ENCODE measurements at places on chromosomes 5 and 9. TPM values are rescaled to one million over a fixed set of nuclear protein-coding genes. Genes with fewer than 3 reads are reported as not detected.

DNA sequence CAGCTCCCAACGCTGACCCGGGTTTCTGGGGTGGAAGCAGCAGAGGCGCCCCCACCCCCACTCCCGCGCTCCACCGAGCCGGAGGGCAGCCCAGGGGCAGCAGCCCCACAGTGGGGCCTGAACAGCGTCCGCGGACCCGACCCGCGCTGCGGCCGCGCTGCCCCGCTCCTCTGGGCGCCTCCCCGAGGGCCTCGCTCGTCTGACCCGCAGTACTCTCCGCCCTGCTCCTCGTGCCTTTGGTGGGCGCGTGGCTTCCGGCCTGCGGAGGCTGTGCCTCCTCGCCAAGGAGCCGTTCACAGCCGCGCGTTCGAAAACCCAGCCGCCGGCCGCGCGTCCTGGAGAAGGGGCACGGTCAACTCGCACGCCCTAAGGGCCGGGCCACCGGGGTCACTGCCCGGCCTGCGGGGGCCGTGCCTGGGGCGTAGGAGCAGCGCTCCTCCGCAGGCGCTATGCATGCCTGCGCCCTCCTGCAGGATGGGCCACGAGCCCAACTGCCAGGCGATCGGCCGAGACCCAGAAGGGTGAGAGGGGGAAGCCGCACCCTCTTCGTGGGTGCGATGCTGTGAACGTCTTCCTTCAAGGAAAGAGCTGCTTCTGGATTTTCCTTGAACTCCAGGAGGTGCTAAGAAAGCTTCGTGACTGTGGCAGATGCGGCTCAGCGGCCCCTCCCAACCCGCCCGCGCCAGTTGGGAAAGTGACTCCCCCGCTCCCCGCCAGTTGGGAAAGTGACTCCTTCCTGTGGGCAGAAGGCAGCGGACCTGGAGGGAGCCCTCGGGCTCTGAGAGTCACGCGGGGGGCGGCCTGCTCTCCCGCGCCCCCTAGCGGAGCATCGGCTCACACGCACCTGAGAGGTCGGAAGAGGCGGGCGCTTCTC lies 82.7 kb downstream of the HSD17B3 start:
- no peak overlapping the region for H3K4me3 ChIP-seq
- no peaks in the 10 kb centered on the region for H3K27me3 ChIP-seq
- no peak for DNase-seq
- no peaks in the 10 kb centered on the region for H3K36me3 ChIP-seq
- no peak overlapping the region for H3K27ac ChIP-seq

DNA sequence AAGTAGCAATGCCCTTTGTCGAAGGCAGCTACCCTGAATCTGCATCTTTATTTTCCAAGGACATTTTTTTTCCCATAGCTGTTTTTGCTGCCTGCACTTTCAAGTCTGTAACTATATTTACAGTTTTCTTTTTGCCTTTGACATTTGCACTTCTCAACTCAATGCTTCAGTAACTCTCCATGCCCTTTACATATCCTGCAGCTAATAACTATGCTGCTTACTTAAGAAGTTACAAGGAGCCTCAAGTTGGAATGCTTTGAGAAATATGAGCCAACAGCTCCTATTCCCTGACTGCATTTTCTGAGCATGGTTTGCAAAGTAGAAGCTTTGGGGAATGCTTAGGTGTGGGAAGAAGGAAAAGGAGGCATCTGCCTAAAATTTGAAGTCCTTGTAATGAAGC lies 194.8 kb upstream of the TRPC7 start:
- no peak overlapping the region for H3K27ac ChIP-seq
- H3K27me3 ChIP-seq: no peaks in the 10 kb centered on the region
- no peak overlapping the region for H3K4me3 ChIP-seq
- H3K4me1 ChIP-seq: no peaks in the 10 kb centered on the region

GRCh38 chr9:99222416-99223270 lies 561 bp downstream of the SEC61B start:
- H3K4me3 ChIP-seq: peak overlapping the region; percentile 89
- H3K4me1 ChIP-seq: peaks cover 56% of the 10 kb centered on the region
- peak overlapping the region; percentile 99 for H3K27ac ChIP-seq
- DNase-seq: no peak
- H3K27me3 ChIP-seq: no peaks in the 10 kb centered on the region

DNA sequence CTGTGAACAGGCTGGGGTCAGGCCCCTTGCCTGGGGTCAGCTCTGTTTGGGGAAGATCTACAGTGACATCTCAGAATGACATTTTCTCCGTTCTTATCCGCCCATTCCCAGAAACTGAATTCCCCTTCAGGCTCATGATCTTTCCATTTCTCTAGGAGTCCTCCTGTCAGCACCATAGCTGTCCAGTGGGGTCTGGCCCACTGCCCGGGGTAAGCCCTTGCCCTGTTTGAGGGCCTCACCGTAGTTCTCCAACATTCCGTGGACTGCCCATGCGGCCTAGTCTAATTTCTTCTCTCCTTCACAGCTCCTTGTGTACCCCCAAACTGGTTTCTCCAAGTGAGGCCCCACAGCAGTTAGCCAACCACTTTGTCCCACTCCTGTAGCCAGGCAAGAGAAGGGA lies 68.4 kb downstream of the ENTREP1 start:
- no peaks in the 10 kb centered on the region for H3K4me1 ChIP-seq
- no peak overlapping the region for H3K4me3 ChIP-seq
- H3K27ac ChIP-seq: no peak overlapping the region
- no peaks in the 10 kb centered on the region for H3K36me3 ChIP-seq

DNA sequence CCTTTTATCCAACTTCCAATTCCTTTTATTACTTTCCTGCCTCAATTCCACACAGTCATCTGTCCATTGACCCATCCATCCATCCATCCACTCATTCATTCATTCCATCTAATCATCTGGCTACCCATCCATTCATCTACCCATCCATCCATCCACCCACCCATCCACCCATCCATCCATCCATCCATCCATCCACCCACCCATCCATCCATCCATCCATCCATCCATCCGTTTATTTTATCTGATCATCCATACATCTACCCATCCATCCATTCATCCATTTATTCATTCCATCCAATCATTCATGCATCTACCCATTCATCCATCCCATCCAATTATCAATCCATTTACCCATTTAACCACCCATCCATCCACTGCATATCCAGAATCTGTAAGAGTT lies 11.6 kb downstream of the PAEP start:
- no peak overlapping the region for H3K4me3 ChIP-seq
- no peak for DNase-seq
- peaks cover 6% of the 10 kb centered on the region for H3K27me3 ChIP-seq
- H3K4me1 ChIP-seq: no peaks in the 10 kb centered on the region
- H3K36me3 ChIP-seq: no peaks in the 10 kb centered on the region

ACOT12 gene
- not detected for total RNA-seq

GRCh38 chr5:36692791-36693763 lies 86.7 kb downstream of the SLC1A3 start:
- no peak overlapping the region for H3K27ac ChIP-seq
- peaks cover 4% of the 10 kb centered on the region for H3K4me1 ChIP-seq
- H3K36me3 ChIP-seq: no peaks in the 10 kb centered on the region
- no peak overlapping the region for H3K4me3 ChIP-seq

GRCh38 chr9:94912700-94913249 lies 186.3 kb downstream of the AOPEP start:
- H3K36me3 ChIP-seq: no peaks in the 10 kb centered on the region
- peaks cover 71% of the 10 kb centered on the region for H3K4me1 ChIP-seq
- H3K4me3 ChIP-seq: no peak overlapping the region
- no peak overlapping the region for H3K27ac ChIP-seq
- H3K27me3 ChIP-seq: no peaks in the 10 kb centered on the region
- DNase-seq: peak; percentile 73

GRCh38 chr5:52886206-52886605 lies 98.5 kb downstream of the ITGA1 start:
- no peak overlapping the region for H3K4me3 ChIP-seq
- H3K27me3 ChIP-seq: no peaks in the 10 kb centered on the region
- no peak overlapping the region for H3K27ac ChIP-seq
- peaks cover 2% of the 10 kb centered on the region for H3K36me3 ChIP-seq

DNA sequence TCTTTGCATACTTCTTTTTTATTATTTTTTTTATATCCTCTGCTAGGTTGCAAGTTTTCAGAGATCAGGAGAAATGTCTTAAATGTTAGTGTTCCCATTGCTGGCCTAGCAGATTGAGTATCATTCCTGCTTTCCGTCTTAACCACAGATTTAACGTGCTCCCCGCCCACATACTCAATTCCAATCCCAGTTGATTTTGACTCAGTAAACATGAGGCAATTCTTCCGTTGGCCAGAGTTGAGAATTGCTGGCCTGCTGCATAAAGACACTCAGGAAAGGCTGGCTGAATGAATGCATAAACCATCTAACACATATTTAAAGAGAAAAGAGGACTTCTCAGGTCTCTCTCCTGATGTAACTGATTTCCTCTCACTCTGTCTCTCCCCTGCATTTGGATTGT lies 46.8 kb upstream of the PLPP6 start:
- H3K36me3 ChIP-seq: no peaks in the 10 kb centered on the region
- H3K27ac ChIP-seq: no peak overlapping the region
- no peak for DNase-seq
- H3K27me3 ChIP-seq: no peaks in the 10 kb centered on the region

Measured in HepG2 (cell line).